Left ventricle myocardium superior (tissue), 1 donor: ENCODE measurements at places on chromosomes 2 and 18. TPM values are rescaled to one million over a fixed set of nuclear protein-coding genes. Genes with fewer than 3 reads are reported as not detected.

Gene RASGRP3
- total RNA-seq = 53.8 TPM

- no peak for DNase-seq
Observed at GRCh38 chr2:229137639-229138038, 133.4 kb downstream of the PID1 start.

GRCh38 chr2:239684271-239684810, 283.5 kb upstream of the HDAC4 start:
- no peak for DNase-seq

Gene SULT1C3
- total RNA-seq = not detected

GRCh38 chr18:44245019-44245418, 435.7 kb upstream of the SETBP1 start:
- DNase-seq = no peak

GRCh38 chr18:75422341-75422910, 5.1 kb downstream of the SMIM21 start:
- DNase-seq = no peak

- DNase-seq = no peak
Observed at GRCh38 chr2:73818296-73818695, 10.5 kb upstream of the STAMBP start.

Gene CHRNG
- not detected for total RNA-seq

- no peak for DNase-seq
Observed at GRCh38 chr2:26679867-26680266, 12.7 kb upstream of the KCNK3 start.

DNA sequence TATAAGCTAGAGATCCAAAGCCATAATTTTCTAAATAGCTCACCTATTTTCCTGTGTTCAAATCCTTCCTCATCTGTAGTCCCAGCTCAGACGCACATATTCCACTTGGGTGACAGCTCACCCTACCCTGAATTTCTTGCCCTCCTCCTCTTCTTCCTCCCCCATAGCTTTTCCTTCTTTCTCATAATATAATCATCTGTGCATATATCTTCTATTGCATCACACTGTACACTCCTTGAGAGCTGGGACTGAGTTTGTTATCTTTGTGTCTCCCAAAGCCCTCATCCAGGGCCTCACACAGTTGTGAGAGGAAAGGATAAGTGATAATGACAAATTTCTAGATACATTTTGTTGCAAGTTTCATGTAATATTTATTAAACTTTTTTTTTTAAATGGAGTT, 55.9 kb upstream of the RTN4 start:
- no peak for DNase-seq

DNA sequence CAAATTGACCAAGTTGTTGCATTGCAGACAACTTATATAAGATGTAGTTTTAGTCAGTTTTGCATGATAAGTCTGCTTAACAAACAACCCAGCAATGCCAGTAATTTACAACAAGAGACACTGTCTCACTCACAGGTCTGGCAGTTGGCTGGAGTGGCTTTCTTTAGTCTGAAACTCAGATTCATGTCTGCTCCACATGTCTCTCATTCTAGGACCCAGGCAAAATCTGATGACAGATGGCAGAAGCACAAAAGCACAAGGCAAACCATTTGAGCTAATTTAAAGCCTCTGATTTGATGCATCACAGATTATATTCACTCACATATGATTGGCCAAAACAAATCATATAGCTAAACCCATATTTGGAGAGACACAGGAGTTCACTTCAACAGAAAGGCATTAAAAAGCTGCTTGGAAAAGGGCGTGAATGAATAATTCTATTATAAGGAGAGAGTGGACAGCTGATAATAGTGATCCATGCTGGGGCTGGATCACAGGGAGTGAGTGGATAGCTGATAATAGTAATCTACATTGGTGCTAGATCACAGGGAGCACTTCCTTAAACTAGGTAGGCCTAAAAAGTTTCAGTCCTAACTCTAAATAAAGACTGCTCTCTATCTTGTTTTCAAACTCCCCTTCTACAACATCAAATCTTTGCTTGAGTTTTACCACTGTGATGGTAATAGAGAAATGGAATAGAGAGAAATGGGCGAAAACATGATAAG, 593.2 kb upstream of the ZNF804A start:
- no peak for DNase-seq

DNA sequence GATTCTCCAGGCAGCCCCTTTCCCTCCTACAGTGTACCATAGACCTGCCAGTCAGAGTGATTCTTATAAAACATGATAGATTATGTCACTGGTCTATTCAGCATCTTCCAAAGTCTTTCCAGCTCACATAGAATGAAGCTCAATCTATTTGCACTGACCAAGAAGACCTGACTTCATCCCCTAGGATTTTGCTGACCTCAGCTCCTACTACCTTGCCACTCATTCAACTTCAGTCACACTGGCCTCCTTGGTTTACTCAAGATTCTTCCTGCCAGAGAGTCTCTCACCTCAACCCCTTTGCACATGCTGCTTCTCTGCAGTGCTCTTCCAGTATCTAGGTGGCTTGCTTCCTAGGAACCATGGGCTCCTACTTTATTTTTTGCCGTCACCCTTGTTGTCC, 392.9 kb downstream of the PID1 start:
- DNase-seq = no peak

- no peak for DNase-seq
Observed at GRCh38 chr2:174711206-174711605, 53.1 kb downstream of the CHRNA1 start.

DNA sequence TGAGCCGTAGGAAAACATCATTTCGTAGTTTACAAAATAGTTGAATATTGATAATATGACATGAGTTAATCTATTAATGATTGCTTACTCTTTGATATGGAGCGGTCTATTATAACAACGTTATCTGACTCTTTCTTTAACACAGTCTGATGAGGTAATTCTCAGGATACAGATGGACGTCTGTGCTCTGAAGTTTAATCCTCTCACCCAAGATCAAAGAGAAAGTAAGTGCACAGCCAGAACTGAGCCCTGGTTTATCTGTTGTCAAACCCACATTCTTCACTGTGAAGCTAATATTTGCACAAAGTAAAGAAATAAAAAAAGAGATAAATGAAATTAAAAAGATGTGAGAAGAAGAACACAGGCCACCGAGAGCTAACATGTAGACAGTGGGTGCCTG, 190.9 kb upstream of the COPS8 start:
- DNase-seq = no peak

GRCh38 chr2:238509151-238509835, 82.6 kb downstream of the ASB1 start:
- DNase-seq = no peak

DNA sequence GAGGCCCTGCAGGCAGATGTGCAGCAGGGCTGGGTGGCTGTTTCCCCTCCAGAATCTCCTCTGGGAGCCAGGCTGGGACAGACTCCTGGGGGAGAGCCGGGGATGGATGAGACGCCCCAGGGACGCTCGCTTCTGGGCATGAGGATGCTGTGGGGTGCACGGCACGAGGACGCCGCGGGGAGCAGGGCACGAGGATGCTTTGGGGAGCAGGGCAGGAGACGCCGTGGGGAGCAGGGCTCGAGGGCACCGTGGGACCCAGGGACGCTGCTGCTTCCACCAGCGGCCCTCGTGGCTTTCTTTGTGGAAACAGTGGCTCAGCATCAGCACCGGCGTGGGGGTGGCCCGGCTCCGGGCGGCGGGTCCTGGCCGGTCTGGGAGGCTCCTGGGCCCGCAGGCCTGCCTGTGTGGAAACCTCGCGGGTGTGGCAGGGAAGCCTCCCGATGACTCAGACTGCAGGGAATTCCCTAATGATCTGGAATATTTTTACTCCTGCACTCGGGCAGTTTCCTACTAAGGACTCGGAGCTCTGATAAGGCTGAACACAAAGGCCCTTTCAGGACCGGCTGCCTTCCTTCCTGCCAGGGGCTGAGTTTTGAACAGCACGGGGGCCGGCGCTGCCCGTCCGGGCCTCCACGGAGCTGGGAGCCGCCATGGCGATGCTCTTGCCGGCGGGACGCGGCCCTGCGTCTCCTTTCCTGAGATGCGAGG, 62.6 kb downstream of the NFATC1 start:
- peak; percentile 83 for DNase-seq

DNA sequence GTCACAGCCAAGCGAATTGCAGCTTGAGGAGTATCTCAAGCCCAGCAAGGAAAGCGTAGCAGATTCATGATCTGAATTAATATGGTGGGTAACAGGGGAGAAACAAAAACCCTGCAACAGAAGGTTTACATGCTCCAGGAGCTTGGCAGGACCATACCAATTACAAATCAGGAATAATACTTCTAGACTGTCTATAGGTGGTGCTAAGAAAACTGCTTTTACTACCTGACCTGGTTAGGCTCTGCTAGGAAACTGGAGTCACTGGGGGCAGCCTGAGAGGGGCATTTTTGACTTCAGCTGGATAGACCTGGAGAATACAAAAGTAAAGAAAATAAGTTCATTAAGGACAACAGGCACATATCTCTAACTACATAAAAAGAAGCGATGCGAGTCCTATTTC, 24.6 kb upstream of the SPOPL start:
- no peak for DNase-seq

Gene INHBB
- 2.8 TPM for total RNA-seq

Gene HOXD1
- not detected for total RNA-seq

- DNase-seq = peak; percentile 30
Observed at GRCh38 chr18:57150828-57151227, 3.9 kb downstream of the BOD1L2 start.

DNA sequence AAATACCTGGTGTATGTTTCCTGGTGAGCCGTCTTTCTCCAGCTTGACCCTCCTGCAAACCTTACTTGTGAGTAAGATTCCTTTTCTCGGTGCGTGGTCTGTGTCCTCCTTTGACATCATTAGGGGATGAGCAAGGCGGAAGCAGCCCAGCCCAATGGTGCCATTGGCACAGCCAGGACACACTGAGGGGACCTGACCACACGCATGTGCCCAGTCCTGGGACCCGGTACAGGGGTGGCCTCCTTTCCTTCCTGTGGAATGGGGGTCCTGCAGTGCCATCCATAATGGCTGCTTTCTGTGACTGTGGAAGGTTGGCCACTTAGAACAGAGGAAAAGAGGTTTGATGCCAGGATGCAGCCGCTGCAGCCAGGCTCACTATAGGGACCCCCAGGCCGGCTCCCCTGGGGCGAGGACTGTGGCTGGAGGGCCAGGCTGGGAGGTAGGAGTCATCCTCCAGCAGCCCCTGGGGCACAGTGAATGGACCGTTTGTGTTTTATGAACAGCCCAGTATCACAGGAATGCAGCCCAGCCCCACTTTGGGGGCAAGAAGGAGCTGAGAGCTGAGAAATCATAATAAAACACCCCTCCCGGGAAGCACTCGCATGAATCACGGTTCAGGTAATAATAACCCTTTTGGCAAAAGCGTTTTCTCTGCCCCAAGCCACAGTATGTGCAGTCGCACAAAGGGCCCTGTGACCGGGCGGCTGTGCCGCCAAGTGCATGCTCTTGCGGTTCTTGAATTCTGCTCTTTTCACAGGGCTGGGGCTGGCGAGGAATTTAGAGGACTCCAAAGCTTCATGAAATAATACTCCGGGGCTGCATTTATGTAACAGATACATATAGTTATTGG, 73.2 kb downstream of the ASB1 start:
- no peak for DNase-seq

Gene ARHGEF4
- 3.8 TPM for total RNA-seq

GRCh38 chr2:239519089-239519920, 118.5 kb upstream of the HDAC4 start:
- DNase-seq = peak; percentile 86

DNA sequence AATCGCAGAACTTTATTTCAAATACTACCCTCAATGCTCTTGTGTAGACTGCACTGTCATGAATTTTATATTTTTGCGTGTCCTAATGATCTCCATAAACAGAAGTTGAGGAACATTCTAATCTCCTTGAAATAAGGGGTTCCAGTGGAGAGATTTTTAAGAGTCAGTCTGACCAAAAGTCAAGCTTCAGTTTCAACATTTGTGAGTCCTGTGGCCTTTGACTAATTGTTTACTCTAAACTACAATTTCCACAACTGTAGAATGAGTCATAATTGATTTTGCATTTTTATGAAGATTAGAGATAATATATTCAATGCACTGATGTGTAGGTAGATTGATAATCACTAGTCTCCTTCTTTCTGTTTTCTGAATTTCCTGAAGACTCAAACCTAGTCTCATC, 720.3 kb upstream of the ID2 start:
- no peak for DNase-seq

GRCh38 chr2:148978706-148979105, 59.8 kb upstream of the LYPD6B start:
- no peak for DNase-seq

DNA sequence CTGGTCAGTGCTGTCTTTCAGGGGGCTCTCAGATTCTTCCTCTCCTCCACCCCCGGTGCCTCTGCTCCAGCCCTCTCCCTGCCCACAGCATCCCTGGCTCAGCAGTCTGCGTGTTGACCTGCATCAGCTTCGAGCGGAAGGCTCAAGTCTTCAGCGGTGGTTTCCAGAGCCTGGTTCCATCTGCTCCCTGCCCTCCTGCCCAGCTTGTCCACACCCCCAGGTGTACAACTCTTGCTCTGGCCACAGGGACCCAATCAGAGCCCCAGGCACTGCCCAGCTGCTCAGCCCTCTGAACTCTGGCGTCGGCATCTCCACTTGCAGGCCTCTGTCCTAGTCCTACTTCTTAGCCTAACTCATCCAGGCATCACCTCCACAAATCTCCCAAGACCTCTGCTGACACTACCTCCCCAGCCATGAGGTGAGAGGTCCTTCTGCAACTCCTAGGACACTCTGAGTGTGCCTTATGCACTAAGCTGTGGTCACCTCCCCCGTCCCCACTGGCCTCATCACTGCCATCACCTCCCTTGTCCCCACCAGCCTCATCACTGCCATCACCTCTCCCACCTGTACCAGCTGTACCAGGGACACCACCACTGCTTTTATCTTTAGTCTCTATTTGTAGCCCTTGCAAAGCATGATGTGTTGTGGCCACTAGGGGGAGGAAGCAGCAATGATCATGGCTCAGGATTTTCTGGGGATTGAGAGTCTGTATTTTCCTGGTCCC, 60.9 kb downstream of the EDAR start:
- DNase-seq = no peak

- no peak for DNase-seq
Observed at GRCh38 chr2:226483143-226483542, 316.5 kb downstream of the IRS1 start.

Gene SNED1
- 7.4 TPM for total RNA-seq

GRCh38 chr2:132652474-132652873, 17.5 kb downstream of the LYPD1 start:
- no peak for DNase-seq

Gene LRRC30
- total RNA-seq = not detected
